ENCODE measurements at places on chromosomes 2 and 18.

- DNase-seq: no peak
These were observed 56.3 kb upstream of the TANC1 start for GRCh38 chr2:158912112-158912511.

DNA sequence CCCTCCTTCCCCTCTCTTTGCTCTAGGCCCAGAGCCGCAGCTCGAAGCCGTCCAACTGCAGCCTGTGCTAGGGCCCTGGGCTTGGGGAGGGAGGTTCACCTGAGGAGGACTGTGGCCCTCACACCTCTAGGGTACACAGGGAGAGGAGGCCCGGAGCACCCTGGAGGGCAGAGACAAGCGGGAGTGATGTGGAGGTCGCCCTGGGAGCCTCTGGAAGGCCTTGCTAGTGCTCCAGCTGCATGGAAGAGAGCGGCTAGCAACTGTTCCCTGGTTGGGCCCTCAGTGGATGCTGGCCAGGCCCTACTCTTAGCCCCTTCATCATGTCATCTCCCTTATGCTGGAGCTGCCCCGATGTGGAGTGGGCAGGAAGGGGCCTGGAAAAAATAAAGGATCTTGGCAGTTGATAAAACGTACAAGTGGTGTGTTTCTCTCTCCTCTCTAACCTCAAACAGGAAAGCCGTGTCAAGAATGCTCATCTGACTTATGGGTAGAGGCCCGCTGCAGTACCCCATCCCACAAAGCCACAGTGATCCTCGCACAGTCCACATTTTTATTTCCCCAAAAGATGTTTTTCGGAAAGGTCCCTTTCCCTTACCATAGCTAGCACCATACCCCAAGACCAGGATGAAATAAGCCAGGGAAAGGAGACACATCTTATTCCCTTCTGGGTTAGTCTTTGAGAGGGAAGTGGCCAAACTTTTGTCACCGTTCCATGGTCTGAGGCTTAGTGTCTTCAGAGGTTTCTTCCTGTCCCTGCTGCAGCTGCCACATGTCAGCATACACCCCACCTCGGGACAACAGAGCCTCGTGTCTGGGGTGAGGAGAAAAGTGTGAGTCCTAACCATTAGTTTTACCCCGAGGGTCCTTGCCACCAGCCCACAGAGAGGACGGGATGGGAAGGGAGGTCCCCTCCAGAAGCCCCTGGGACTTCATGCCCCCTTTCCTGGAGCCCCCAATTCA is 2.9 kb downstream of the ZFAND2B start:
- no peak for DNase-seq

- DNase-seq: no peak
These were observed 16.3 kb downstream of the CAPG start for GRCh38 chr2:85393836-85394235.

DNA sequence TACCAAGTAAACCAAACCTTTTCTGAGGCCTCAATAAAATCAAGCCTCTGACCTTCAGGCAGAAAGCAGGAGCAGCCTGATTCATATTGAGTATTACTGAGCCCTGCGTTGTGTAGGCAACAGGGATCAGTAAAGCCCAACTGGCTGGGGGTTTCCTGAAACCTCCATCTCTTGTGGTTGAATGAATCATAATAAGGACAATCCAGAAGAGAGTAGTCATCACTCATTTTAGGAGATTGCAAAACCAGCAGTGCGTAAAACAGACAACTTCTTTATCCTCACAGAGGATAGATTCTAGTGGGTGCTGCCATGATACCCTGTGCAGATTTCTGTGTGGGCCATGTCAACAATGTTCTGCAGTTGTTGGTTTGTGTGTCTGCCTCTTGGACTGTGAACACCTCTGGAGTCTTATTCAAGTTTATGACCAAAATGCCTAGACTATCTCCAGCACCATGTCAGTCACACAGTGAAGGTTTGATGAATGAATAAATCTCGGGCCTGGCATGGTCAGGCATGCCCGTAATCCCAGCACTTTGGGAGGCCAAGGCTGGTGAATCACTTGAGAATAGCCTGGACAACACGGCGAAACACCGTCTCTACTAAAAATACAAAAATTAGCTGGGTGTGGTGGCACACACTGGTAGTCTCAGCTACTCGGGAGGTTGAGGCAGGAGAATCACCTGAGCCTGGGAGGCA is 51.8 kb upstream of the RAB27B start:
- DNase-seq: no peak

- no peak for DNase-seq
These were observed 264.8 kb downstream of the KLHL29 start for GRCh38 chr2:23649819-23650218.

DNA sequence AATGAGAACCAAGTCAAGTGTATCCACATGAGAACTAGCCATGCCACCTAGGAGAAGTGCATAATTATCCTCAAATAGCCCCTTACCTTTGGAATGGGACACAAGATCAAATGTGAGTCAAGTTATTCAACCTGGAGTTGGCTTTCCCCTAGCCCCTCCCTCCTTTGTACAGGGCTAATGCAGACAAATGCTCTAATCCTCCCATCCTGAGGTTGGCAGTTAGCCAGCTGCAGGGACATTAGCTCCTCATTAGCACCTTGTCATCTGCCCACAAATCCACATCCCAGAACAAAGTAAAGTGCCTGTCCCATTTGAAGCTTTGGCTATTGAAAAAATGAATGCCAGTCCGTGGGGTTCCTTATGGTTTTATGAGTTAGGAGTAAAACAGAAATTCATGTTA is 294.1 kb upstream of the FANCL start:
- no peak for DNase-seq

DNA sequence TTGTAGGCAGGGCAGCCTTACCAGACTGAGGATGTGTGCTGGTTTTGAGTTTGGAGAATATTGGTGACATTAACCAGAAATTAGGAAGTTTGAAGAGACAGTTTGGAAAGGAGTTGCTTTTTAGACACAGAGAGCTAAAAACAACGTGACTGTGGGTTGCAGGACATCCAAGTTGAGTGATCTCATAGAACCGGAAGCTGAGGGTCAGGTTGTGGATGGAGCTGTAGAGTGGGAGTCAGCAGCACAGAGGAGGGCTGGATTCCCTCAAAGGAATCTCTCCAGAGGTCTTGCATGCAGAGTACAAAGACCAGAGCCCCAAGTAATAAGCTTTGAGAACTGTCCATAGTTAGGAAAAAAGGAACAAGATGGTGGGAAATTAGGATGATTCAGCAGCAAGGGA is 9.3 kb downstream of the MAPRE3 start:
- DNase-seq: no peak

GRCh38 chr2:204049635-204050034 is 113.1 kb downstream of the ICOS start:
- DNase-seq: no peak

DNA sequence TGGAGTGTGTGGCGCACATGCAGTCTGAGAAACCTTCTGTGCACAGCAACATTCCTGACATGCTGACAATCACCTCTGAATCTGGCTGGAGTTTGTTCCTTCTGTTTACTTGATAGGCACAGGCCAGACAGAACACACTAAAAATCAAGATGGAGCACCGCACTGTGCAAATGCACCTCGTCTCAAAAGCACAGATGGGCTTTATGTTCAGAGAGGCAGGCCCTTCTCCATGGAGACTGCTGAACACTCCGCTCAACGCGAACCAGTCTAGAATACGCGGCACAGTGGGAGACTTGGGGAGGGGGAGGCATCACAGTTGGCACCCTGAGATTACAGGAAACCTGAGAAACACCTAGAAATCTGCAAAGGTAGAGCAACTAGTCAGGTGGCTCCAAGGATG is 58.4 kb upstream of the DNMT3A start:
- DNase-seq: no peak

- no peak for DNase-seq
These were observed 20.8 kb upstream of the TMX3 start for GRCh38 chr18:68735483-68736343.

DNA sequence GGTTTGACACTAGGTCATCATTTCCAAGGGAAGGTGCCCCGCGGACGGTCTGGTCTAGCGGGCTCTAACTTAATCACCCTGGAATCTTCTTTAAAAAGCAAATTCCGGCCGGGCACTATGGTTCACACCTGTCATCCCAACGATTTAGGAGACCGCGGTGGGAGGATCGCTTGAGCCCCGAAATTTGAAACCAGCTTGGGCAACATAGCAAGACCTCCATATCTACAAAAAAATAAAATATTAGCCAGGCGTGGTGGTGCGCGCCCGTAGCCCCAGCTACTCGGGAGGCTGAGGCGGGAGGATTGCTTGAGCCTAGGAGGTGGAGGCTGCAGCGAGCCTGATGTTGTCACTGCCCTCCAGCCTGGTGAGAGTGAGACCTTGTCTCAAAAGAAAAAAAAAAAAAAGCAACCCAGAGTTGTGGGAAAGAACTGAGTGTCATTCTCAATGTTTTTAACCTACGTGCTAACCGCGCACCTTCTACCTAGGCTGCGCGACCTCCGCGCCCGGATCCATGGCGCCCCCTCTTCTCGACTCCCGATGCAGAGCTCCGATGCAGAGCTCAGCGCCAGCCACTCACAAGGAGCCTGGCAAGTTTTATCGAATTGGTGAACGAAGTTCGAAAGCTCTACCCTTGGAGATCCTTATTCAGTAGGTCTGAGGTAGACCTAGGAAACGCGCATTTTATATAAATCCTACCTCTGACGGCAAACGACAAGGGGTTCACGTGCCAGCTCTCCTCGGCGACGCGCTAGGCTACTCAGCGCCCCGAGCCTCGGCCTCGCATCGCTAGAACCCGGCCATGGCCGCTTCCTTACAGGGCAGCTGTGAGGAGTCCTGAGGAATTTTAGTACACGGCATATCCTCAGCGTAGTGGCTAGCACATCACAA is 888 bp upstream of the TWSG1 start:
- DNase-seq: peak; percentile 3

GRCh38 chr18:42290318-42291307 is 335.6 kb downstream of the PIK3C3 start:
- no peak for DNase-seq

GRCh38 chr18:3248062-3248657 is 559 bp downstream of the MYL12A start:
- DNase-seq: no peak

- no peak for DNase-seq
These were observed 222.2 kb downstream of the C1D start for GRCh38 chr2:67840460-67841068.

- DNase-seq: peak; percentile 15
These were observed 7.1 kb downstream of the MREG start for GRCh38 chr2:216006164-216006663.

DNA sequence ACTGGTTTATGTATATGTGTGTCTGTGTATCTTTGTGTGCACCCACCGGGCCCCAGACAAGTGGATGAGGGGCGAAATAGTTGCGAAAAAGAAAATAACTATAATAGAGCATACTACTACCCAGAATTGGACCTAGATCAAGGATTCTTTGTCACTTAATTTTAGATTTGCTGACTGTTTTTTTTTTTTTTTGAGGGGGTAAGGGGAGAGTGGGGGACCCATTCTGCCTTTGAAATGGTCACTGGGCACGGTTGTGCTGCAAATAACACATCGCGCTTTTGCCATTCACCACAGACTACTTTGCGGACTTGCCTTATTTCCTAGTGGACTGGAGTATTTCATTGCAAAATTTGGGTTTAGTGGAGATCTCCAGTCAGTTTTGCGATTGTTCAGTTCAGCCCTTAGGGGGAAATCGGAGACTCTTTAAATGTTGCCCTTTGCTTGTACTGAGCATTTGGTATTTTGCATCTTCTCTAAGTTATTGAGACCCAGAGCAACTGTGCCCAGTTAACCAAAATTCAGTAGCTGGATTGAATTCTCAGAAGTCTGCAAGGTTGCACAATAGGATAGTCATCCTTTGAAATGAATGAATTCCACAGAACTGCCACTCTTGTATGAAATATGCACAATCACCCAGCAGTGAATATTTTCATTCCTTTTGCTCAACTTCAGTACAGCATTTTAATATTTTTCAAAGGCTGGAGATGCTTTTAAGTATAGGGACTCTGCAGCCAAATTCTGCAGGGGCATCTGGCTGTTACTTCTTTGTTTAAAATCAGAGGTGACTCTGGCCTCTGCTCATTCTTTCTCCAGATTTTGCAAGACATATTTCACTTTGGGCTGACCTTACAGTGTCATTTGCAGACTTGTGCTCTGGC is 2.9 kb downstream of the TRIB2 start:
- no peak for DNase-seq

DNA sequence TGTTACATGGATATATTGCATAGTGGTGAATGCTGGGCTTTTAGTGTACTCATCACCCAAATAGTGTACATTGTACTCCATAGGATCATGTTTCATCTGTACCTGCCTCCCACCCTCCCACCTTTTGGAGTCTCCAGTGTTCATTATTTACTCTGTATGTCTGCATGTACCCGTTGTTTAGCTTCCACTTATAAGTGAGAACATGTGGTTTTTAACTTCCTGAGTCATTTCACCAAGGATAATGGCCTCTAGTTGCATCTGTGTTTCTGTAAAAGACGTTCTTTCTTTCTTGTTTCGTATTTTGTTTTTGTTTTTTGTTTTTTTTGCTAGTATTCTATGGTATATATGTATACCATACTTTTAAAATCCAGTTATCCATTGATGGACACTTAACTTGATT is 107.5 kb downstream of the MSTN start:
- no peak for DNase-seq

GRCh38 chr18:75075016-75075305 is 134.0 kb downstream of the PTGR3 start:
- DNase-seq: no peak

- DNase-seq: no peak
These were observed 118.6 kb upstream of the PGAP1 start for GRCh38 chr2:197045115-197045514.

GRCh38 chr2:182733572-182733971 is 17.5 kb downstream of the DNAJC10 start:
- DNase-seq: no peak

DNA sequence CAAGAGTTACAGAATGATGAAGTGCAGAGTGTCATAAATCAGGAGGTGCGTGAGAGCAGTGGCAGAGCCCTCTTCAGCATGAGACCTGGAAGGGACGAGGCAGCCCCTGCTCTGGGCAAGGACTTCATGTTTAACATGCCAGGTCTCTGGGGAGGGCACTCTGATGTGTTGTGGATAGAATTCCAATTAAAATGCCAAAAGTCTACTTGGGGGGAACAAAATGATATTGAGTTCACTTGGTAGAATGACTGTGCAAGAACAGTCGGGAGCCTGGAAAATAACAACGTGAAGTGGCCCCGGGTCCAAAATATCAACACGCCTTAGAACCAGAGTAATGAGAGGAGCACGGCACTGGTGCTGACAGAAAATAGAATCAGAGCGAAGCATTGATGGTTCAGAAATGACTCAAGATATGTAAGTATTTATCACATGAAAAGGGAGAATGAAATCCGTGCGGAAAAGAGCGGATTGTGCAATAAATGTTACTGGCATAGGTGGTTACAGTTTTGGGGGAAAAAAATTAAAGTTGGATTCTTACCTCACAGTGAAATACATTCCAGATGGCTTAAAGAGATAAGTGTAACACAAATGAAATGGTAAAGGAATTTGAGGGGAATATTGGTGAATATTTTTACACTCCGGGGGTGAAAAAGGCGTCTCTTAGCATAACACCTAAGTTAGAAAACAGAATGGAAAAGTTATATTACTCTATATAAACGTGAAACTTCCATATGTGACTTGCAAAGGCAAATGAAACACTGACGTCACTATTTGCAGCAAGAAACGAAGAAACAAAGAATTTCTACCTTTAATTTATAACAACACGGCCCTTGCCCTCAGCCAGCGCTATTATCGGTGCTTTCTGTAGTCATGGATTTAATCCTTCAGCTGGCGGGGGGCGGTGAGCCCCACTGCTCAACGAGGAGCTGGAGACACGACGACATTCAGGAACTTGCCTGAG is 159.4 kb upstream of the TWIST2 start:
- no peak for DNase-seq

GRCh38 chr18:3163968-3164367 is 55.8 kb downstream of the MYOM1 start:
- no peak for DNase-seq

GRCh38 chr2:68089961-68090360 is 27.2 kb upstream of the C1D start:
- no peak for DNase-seq
